ENCODE measurements at places on chromosomes 5 and 9. TPM values are rescaled to one million over a fixed set of nuclear protein-coding genes. Genes with fewer than 3 reads are reported as not detected.

PCDHB3 gene
- 2.0 TPM for total RNA-seq

- DNase-seq = no peak
- H3K36me3 ChIP-seq = no peaks in the 10 kb centered on the region
- H3K4me3 ChIP-seq = no peak overlapping the region
Measured at GRCh38 chr5:88816195-88816594, 66.8 kb downstream of the MEF2C start.

DNA sequence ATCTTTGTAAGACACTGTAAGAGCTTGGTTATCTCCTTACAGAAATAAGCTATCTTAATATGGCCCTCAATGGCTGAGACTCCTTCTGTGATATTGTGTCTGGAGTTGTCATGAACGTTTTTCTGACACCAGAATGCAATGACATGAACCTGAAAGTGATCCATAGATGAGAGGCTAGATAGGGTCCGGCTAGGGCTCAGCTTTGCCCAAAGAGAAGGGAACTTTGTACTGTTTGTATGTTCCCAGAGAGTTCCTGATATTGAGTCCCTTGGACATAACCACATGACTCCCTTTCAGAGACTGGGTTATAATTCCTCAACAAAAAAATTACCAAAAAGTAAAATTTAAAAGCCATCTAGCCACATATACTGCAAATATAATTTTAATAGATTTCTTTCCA lies 575.8 kb upstream of the CLINT1 start:
- H3K27ac ChIP-seq = no peak overlapping the region
- peaks cover 18% of the 10 kb centered on the region for H3K4me1 ChIP-seq
- no peaks in the 10 kb centered on the region for H3K36me3 ChIP-seq
- no peak for DNase-seq
- no peak overlapping the region for H3K4me3 ChIP-seq
- H3K27me3 ChIP-seq = no peaks in the 10 kb centered on the region

GRCh38 chr9:35274993-35275392 lies 113.2 kb downstream of the UNC13B start:
- no peak overlapping the region for H3K4me3 ChIP-seq
- DNase-seq = no peak
- H3K4me1 ChIP-seq = peaks cover 16% of the 10 kb centered on the region
- H3K27ac ChIP-seq = no peak overlapping the region

GRCh38 chr9:82490019-82490499 lies 501.5 kb downstream of the SPATA31D1 start:
- no peak for DNase-seq
- H3K4me1 ChIP-seq = peaks cover 32% of the 10 kb centered on the region
- no peak overlapping the region for H3K27ac ChIP-seq
- H3K36me3 ChIP-seq = no peaks in the 10 kb centered on the region

FLT4 gene
- total RNA-seq = 20.9 TPM

IRX2 gene
- 3.7 TPM for total RNA-seq

ADGRD2 gene
- total RNA-seq = 4.2 TPM

EGR1 gene
- total RNA-seq = 119 TPM

QSOX2 gene
- 6.1 TPM for total RNA-seq

SLCO6A1 gene
- total RNA-seq = not detected

DNA sequence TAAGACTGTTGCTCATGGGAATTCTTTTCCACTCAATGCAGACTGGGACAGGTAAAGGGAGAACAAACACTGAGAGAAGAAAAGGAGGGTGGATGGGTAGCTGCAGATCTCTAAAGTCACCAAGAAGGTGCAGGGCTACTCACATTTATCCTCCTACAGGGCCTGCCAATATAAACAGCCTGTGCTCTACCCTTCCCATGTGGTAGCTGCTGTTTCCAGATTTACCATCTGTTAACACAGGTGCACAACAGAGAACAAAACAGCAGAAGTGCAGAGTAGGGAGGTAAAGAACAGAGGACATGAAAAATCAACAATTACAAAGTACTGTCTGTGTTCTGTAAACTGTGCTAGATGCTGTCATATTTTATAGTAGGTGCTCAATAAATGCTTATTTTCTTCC lies 26.0 kb downstream of the JAKMIP2 start:
- no peak for DNase-seq
- no peak overlapping the region for H3K27ac ChIP-seq
- no peaks in the 10 kb centered on the region for H3K4me1 ChIP-seq
- H3K36me3 ChIP-seq = no peaks in the 10 kb centered on the region
- no peak overlapping the region for H3K4me3 ChIP-seq
- H3K27me3 ChIP-seq = no peaks in the 10 kb centered on the region

- no peak overlapping the region for H3K4me3 ChIP-seq
- no peaks in the 10 kb centered on the region for H3K27me3 ChIP-seq
- no peaks in the 10 kb centered on the region for H3K4me1 ChIP-seq
- no peak for DNase-seq
Measured at GRCh38 chr9:77543131-77543822, 104.8 kb downstream of the GNA14 start.

GRCh38 chr9:2303056-2303455 lies 287.9 kb downstream of the SMARCA2 start:
- H3K27me3 ChIP-seq = no peaks in the 10 kb centered on the region
- no peak overlapping the region for H3K4me3 ChIP-seq
- DNase-seq = no peak
- no peak overlapping the region for H3K27ac ChIP-seq

GRCh38 chr5:67066815-67067214 lies 129.8 kb downstream of the CD180 start:
- H3K27me3 ChIP-seq = no peaks in the 10 kb centered on the region
- H3K4me3 ChIP-seq = no peak overlapping the region
- H3K27ac ChIP-seq = no peak overlapping the region
- peaks cover 10% of the 10 kb centered on the region for H3K4me1 ChIP-seq
- no peak for DNase-seq

DNA sequence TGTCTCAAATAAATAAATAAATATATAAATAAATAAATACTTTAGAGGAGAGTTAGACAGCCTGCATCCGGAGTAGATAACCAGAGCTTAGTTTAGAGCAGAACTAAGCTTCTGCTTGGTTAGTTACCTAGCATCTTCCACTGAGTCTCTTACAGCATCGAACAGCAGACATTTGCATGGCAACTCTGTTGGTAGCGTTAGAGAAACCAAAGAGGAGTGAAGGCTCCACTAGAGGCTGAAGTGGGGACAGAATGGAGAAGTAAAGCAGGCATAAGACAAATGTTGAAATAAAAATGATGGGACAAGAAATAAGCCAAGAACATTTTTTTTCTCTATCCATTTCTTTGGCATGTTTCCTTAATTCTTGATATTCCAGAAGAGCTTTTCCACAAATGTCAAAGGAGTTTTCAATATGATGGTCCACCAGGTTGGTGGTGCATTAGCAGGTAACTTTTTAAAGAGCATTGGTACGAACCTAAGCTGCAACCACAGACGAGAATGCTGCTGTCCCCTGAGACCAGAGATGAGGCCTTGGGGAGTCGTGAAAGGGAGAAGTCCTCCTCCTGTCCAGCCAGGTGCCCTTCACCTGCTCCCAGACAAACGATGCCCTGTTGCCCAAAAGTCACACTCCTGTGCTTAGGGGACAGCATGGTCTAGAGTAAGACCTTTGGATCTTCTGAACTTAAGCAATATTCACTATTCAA lies 438.3 kb downstream of the DIRAS2 start:
- H3K36me3 ChIP-seq = no peaks in the 10 kb centered on the region
- H3K4me3 ChIP-seq = no peak overlapping the region
- no peak for DNase-seq
- H3K27me3 ChIP-seq = no peaks in the 10 kb centered on the region

- peaks cover 26% of the 10 kb centered on the region for H3K4me1 ChIP-seq
- no peak overlapping the region for H3K27ac ChIP-seq
- H3K4me3 ChIP-seq = no peak overlapping the region
Measured at GRCh38 chr9:108184941-108185340, 670.8 kb downstream of the ACTL7B start.

DNA sequence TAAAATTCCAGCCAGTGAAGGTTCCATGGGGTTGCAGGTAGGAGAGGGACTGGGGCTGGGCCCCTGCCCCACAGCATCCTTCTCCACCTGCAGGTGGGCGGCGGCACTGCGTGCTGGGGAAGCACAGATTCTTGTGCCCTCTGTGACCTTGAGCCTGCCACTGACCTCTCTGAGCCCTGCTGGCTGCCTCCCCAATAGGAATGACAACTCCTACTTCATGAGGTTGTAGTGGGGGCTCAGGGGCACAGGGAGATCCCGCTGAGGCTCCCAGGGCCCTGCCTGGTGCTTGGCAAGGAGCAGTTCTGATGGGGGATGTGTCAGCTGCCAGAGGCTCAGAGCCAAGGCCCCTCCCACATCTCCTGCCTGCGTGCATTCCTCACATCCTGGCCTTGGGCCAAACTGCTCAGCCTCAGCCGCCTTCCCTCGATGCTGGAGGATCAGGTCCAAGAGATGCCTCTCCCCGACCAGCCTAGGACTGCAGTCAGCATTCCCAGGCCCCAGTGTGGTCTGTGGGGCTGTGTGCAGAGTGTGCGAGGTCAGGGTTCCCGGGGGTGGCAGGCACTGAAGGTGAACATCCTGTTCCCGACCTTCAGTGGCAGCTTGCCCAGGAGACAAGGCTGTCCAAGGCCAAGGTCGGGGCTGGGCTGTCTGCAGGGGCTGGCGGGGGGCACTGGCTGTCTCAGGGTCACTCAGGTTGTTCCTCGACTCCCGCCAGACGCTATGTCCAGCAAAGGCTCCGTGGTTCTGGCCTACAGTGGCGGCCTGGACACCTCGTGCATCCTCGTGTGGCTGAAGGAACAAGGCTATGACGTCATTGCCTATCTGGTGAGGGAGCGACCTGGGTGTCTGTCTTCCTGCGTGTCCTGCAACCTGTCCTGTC lies 7.0 kb downstream of the ASS1 start:
- H3K27ac ChIP-seq = peak overlapping the region; percentile 43
- H3K4me1 ChIP-seq = peaks cover 59% of the 10 kb centered on the region
- H3K36me3 ChIP-seq = no peaks in the 10 kb centered on the region
- no peak overlapping the region for H3K4me3 ChIP-seq

DNA sequence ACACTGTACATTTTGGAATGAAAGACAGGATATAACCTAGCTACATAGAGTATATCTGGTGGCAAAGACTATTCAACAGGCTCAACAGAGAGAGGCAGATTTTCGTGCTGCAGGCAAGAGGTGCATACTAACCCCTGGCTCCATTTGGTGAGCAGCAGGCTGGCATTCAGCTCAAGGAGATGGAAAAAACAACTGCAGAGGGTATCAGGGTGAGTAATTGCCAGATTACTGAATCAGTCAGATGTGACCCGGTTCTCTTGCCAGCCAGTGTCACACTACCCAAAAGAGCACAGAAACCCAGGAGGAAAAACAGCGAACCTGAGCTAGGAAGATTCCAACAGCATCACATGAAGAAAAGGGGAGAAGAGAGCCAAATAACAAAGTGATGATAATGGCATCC lies 130.4 kb upstream of the PRLR start:
- H3K27me3 ChIP-seq = no peaks in the 10 kb centered on the region
- H3K36me3 ChIP-seq = no peaks in the 10 kb centered on the region
- DNase-seq = no peak
- no peak overlapping the region for H3K4me3 ChIP-seq

- H3K27me3 ChIP-seq = no peaks in the 10 kb centered on the region
- no peak overlapping the region for H3K4me3 ChIP-seq
- no peaks in the 10 kb centered on the region for H3K36me3 ChIP-seq
- H3K27ac ChIP-seq = no peak overlapping the region
Measured at GRCh38 chr5:78367318-78367991, 7.0 kb downstream of the SCAMP1 start.

DNA sequence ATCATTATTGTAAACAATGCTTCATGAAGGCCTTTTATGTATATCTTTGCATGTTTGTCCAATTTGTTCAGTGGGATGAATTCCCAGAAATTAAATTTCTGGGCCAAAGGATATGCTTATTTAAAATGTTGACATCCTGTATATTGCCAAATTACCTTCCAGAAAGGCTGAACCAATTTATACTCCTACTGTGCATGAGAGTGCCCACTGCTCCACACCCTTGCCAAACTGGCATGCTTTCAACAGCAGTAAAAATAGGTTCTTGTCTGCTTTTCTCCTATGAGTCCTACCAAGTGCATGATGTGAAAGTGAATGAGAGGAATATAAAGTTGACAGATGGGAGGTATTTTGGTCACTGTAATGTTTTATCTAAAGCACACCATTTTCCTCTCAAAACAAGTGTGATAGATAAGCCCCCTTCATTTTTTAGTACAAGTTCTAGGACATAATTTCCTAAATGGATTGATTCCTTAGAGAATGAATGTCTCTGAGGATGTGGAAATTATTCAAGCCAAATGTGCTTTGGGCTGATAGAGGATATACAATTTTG lies 70.5 kb upstream of the ERBIN start:
- no peak for DNase-seq
- H3K36me3 ChIP-seq = no peaks in the 10 kb centered on the region
- H3K27ac ChIP-seq = no peak overlapping the region
- no peaks in the 10 kb centered on the region for H3K27me3 ChIP-seq
- no peak overlapping the region for H3K4me3 ChIP-seq

DNA sequence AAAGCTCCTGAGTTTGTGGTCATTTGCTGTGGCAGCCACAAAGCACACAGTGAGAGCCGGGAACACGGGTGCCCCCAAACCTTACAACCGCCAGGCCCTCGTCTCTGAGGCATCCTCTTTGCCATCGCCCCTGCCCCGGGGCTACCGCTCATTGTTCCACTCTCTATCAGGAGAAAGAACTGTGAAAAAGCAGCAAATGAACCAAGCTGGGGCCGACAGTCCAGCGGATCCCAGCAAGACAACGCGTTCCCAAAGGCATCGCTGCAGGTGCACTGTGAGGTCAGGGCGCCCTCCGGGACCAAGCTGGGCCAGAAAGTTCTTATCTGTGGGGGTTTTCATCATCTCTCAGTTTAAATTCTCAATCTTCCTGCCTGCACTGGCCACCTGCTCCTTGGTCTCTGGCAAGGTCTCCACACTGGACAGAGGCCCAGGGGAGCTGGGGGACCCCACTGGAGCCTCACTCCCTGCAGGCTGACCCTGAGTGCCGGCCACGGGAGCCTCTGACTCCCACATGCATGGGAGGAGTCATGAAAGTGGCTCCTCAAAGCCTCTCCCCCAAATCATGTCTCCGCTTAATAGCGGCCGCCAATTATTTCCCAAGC lies 32.1 kb downstream of the VAV2 start:
- no peak for DNase-seq
- no peaks in the 10 kb centered on the region for H3K27me3 ChIP-seq
- H3K36me3 ChIP-seq = no peaks in the 10 kb centered on the region

DNA sequence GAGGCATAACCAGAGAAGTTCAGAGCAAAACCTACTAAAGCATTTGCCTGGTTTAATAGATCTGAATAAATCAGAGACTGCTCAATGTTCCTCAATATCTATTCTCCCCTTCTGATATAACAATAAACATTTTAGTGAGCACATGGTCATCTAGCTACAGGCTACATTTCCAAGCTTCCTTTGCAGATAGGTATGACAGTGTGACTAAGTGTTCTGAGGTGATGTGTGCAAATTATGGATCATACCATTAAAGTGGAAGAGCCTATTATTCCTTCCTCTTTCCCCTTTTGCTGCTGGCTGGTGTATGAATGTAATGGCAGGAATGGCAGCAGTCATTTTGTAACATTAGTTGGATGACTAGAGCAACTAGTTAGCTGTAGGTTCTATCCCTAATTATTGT lies 285.8 kb upstream of the RASA1 start:
- H3K36me3 ChIP-seq = no peaks in the 10 kb centered on the region
- no peak overlapping the region for H3K4me3 ChIP-seq
- H3K27me3 ChIP-seq = no peaks in the 10 kb centered on the region
- DNase-seq = no peak

Data from vagina (tissue), 2 donors.